ENCODE measurements at places on chromosomes 3 and 15. TPM values are rescaled to one million over a fixed set of nuclear protein-coding genes. Genes with fewer than 3 reads are reported as not detected.

- peak; percentile 52 for DNase-seq
These were observed 3.9 kb upstream of the VILL start for GRCh38 chr3:37986479-37987314.

DNA sequence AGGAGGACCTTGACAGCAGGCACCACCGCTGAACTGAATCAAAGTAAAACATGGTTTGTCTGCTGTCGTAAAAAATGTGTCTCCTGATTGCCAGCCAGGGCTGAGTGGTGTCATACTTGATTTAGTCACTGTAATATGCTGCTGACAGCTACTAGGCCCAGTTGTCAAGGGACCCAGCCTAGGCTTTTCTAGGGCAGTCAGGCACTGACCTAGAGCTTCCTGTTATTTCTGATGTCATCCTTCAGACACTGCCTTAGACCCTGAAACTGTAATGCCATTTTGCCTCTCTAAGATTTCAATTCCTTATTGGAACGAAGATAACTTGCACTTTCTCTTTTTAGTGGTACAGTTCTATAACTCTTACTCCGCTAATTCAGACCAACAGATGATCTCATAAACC, 2.6 kb upstream of the MRPL3 start:
- no peak for DNase-seq

DNA sequence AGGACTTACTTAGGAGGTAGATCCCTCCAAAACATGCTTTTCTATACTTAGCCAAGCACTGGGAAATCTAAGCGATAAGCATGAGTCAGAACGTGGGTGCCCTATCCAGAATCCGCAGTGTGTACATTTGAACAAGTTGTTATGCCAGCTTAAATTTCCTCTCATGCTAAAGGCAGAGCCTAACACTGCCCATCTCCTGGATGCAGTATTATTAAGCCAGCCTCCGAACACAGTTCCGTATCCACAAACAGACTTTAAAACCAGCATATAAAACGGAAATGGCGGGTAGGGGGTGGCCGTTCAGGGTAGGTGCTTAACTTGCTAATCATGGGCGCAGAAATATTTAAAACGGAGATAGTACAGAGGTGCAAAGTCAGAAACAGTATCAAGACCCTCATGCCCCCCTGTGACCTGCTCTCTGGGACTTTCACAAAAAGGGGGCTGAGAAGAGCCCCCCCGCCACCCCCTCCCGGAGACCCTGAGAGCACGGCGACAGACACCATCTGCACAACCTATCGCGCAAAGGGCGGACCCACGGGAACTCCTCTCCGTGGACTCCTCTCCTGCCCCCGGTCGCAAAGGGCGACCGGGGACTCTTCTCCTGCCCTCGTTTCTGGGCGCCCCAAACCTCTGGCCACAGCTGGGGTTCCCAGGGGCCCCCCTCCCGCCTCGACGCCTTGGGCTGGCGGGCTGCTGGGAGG, 889 bp upstream of the LRRIQ4 start:
- DNase-seq: peak; percentile 7

DNA sequence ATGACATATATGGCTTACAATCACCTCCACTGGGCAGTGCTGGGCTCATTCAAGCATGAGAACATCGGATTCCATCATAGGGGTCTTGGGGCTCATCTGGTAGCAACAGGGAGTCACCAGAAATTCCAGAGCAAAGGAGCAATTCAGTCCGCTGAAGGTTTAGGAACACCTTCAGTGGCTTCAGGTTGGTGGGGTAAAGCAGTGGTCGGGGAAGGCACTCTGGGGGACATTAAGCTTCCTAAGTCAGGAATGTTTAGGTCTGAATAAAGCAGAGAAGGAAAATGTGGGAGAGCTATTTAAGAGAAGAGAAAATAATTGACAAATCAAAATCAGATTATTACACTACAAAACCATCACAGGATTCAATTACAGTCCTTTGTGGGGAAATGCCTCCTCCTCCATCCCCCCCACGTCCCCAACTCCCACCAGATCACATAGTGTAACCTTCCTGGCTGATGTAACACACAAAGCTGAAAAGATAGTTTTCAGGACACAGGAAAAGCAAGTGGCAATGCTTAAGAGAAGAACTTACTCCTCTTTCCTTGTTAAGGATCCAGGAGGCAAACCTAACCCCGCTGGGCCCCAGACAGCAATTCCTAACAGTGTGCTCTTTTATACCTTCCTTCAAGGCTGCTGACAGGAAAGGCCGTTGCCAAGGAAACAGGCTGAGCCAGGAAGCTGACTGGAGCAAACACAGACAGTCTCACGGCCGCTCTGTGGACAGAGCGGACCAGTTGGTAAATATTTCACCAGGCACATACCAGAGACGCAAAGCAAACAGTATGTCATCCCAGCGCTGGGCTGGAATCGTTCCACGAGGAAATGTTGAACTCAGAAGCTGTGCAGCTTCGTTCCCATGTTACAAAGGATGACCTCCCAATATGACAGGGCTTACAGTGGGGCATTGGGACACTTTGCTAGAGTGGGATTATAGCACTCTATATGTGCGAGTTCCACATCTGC, 57.5 kb upstream of the LMCD1 start:
- peak; percentile 91 for DNase-seq

- DNase-seq: no peak
These were observed 11.5 kb downstream of the FETUB start for GRCh38 chr3:186651678-186652215.

DNA sequence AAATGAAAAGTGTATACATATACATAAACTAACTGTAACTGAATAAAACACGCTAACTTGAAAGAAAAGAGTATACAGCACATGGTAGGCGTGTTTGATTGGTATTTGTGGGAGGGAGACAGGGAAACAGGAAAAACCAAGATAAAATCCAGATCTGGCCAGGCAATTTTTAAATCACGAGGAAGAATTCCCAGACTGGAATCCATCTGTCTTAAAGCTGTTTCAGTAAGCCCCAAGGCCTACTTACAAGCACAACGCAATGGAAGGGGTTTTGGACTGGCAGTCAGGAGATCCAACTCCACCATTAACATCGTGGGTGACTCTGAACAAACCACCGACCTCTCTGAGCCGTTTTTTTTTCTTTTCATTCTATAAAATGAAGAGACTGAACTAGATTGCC, 195.8 kb downstream of the OSBPL10 start:
- no peak for DNase-seq

DNA sequence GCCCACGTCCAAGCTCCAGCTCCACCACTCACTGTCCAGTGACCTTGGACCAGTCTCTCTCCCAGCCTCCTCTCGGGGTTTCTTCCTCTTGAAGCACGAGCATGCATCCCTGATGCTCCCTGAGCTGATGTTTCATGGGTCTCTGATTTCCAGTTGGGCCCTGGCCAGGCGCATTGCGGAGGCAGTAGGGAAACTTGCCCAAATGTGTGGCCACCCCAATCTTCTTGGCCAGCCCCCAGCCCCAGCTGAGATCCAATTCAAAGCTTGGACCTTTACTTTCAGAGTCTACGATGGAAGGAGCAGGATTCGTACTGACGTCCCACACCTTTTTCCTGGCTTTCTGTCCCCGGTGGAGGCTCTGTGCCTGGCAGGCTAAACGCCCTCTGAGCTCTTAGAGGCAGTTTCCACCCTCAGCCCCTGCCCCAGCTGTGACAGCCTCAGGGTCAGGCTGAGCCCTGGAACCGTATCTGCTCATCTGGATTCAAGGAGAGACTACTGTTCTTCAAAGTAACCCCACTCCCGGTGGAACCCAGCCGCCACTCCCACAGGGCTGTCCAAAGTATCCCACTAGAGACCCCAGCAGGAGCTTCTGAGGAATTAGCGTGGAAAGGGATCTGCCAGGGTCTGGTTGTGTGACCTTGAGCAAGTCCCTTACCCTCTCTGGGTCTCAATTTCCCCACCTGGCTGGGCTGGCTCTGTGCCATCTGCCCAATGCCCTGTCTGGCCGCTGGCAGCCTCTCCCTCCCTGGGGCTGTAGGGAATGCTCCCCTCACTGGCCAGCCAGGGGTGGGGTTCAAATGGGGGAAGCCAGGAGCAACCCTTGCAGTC, 37.4 kb downstream of the CPN2 start:
- no peak for DNase-seq

DNA sequence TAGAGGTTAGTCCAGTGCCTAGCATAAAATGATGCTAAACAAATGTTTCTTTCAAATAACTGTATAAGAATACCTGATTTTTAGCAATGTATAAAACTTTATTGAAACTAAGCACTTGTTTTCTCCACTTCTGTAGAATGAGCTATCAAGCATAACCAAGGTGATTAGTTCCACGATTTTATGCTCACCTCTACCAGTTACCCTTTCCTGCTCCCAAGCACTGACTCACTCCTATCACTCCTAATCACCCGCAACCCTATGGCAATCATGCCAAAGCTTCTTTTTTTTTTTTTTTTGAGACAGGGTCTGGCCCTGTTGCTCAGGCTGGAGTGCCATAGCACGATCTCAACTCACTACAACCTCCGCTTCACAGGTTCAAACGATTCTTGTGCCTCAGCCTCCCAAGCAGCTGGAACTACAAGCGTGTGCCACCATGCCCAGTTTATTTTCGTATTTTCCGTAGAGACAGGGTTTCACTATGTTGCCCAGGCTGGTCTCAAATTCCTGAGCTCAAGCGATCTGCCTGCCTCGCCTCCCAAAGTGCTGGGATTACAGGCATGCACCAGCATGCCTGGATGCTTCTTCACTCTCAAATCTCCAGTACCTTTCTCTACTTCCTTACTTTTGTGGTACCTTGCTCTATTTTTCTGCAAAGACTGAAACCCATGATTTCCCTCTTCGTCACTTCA, 3.9 kb downstream of the HSPBAP1 start:
- DNase-seq: no peak

GRCh38 chr3:168081856-168082255, 13.9 kb downstream of the GOLIM4 start:
- DNase-seq: no peak

- DNase-seq: no peak
These were observed 226.6 kb upstream of the IL12A start for GRCh38 chr3:159761848-159762635.

DNA sequence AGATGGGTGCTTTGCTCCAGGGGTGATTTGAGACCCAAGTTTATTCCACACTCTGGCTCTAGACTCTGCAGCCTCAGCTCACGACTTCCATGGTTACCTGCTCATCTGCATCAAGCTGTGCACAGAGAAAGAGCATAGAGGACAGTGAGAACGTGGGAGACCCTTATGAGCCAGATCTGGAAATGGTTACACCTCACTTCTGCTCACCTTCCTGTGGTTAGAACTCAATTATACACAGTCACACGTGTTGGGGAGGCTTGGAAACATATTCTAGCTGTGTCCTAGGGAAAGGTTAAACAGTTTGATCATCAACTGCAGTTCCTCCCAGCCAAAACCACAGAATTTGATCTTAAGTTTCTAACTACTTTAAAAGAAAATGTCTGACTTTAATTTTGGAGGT, 1.8 kb downstream of the FETUB start:
- DNase-seq: no peak

DNA sequence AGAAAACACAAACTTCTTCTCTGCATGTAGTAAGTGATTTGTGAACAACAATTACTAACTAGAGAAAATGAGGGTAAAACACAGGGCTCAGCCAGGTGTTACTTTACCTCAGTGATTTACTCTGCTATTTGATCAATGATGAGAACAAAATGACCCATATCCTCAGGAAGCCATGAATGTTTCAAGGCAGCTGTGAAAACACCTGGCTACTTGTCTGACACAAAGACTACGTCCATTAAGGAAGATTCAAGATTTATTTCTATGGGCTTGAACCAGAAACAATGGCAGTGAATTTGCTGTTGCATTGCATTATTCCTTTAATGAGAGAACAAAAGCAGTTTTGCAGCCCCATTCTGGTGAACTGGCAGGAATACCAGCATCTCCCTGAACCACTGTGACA, 374.6 kb upstream of the ARL6 start:
- no peak for DNase-seq

DNA sequence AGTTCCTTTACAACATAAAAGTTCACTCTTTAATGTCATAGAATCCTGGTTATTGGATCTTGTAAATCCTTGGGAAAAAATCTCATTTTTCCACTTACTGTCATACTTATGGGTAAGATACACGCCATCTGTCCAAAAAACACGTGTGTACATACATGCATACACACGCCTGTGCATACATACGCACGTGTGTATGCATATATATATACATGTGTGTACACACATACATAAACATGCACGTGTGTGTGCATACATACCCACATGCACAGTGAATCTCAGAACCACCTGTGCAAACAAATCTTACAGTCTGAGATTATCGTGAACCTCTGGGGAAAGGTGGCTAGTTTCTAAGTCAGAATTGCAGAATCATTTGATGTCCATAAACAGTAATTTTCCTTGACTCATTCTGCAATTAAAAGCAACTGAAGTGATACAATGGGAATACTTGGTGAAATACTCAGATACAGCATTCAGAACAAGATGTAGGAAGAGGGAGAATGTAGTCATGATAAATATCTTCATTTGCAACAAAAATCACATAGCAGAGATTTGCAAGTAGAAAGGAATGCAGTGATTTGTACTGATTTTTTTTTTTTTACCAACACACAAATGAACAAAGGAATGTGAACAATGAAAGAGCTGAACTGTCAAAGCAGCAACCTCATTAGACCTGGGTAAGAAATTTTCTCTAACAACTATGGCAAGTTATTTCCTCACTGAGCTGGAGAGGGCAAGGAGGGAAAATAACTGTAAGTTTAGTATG, 160.6 kb upstream of the POU1F1 start:
- no peak for DNase-seq

DNA sequence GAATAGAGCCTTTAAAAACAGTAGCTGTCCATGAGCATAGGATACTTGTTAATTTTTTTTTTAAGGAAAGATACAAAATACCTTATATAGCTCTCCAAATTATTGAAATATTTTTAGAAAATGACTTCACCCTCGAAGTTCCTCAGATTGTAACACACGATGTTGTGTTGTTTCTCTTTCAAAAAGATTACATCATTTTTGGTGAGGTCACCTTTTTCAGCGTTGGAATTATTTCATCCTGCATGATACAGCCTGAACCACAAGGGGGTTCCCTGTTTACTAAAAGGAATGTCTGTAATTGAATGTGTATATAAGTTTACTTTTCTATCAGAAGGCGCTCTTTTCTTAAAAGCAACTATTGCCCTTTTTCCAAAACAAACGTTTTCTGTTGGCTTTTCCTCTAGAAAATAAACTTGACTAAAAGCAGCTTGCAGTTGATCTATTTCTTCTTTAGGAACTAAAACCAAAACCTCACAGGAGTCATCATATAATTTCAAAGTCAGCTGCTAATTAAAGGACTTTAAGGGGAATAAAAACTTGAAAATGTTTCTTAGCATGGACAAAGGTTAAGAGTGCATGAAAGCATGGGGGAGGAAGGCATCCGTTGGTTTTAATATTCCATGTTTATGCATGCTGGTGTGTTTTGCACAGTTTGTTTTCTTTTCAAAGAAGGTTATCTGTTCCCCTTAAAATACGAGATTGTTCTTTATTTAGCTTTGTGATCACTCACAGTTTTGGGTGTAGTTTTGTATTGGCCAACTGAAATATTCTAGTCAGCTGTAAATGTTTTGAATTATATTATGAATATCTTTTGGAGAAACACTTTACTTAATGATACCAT, 29.4 kb downstream of the LYSMD4 start:
- peak; percentile 59 for DNase-seq

- no peak for DNase-seq
These were observed 31.3 kb downstream of the CMTM7 start for GRCh38 chr3:32422943-32423342.

The TRIM42 gene
- total RNA-seq: not detected

The SATB1 gene
- total RNA-seq: 74.2 TPM

The GPR27 gene
- total RNA-seq: 2.7 TPM

The FAM107A gene
- total RNA-seq: 9.8 TPM

The MME gene
- 59.3 TPM for total RNA-seq

The GABRR3 gene
- total RNA-seq: 0.11 TPM

The C3orf49 gene
- total RNA-seq: not detected

The PLSCR2 gene
- total RNA-seq: 0.85 TPM

The SLC49A4 gene
- total RNA-seq: 20.0 TPM

The ALDH1A2 gene
- 36.0 TPM for total RNA-seq

The ISL2 gene
- total RNA-seq: 1.5 TPM

The FAM3D gene
- total RNA-seq: 6.5 TPM

The GLDN gene
- 1.9 TPM for total RNA-seq

Measured in urinary bladder (tissue), 4 donors.